HEK293T (cell line): ENCODE measurements at places on chromosomes 1 and 21.

GRCh38 chr1:70034403-70034802 lies 171.0 kb downstream of the LRRC40 start:
- DNase-seq: peak; percentile 65

DNA sequence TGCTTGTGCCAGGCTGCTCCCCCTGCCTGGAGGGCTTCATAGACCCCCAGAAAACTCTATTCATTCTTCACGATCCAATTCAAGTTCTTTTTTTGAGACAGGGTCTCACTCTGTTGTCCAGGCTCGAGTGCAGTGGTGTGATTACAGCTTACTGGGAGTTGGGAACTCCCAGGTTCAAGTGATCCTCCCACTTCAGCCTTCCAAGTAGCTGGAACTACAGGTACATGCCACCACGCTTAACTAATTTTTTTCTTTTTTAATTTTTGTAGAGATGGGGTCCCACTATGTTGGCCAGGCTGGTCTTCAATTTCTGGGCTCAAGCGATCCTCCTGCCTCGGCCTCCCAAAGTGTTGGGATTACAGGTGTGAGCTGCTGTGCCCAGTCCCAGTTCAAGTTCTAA lies 4.3 kb downstream of the STK40 start:
- DNase-seq: no peak

DNA sequence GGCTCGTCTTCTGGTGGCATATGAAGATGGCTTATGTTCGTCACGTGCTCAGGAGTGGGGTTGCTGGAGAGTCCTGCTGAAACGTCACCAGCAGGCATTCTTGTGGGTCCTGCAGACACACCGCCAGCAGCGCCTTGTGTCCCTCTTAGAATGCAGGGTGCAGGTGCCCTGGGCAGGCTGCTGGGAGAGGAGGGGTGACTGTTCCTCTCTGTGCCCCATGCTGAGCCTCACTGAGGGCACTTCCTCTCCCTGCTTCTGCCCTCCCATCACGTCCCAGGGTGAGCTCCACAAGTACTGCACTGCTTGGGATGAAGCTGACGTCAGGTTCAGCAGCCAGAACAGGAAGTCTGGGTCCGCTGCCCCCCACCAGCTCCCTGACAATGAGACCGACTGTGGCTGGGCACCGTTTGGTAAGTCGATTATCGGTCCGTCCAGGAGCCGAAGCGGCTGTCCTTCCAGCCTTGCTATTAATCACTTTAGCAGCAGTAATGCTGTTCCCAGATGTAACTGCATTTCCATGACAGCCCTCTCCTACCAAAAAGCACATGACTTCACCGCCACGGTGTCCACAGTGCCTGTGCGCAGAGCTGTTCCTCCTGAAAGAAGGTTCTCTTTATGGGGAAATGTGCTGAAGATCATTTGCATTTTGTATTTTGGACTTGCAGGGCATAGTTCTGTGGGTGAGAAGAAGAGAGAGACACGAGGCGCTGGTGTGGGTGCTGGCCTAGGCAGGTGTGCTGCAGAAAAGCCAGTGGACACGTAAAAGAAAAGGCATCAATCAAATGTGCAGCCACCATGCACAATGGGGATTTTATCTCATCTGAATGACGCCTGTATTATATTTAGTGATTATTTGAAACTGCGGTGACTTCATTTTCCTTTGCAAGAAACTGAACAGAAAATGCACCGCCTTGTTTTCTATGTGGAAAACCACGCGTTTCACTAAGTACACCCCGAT lies 21.0 kb downstream of the SLC37A1 start:
- DNase-seq: no peak

DNA sequence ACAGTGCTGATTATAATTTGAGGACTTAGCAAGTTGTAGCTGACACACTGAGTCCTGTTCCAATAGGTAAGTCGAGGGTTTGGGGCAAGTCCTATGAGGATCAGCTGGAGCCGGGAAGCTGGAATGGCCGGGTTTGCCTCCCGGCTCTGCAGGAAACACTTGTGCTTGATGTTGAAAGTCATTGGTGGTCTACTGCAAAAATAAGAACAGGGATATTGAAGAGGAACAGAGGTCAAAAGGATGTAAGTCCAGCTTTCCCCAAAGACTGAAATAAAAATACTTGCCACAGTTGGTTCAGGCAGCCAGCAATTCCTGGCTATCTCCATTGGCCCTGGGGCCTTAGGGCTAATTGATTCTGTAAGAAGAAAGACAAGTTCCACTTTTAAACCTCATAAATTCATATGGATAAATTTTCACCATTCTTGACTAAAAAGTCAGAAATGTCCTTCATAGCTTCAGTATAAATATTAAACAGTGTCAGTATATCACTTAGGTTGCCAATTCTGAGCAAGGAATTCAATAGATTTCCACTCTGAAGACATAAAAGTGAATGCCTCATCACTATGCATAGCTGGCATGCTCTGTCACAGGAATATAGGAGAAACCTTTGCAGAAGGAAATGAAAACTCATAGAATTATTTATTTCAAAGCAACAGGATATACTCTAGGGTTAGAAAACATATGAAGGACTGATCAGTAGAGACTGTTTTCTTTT lies 165.2 kb downstream of the AK5 start:
- no peak for DNase-seq

- no peak for DNase-seq
Measured at GRCh38 chr1:165857046-165857801, 29.8 kb downstream of the UCK2 start.

- DNase-seq: peak; percentile 72
Measured at GRCh38 chr1:13828454-13829151, 128.6 kb downstream of the PRDM2 start.

DNA sequence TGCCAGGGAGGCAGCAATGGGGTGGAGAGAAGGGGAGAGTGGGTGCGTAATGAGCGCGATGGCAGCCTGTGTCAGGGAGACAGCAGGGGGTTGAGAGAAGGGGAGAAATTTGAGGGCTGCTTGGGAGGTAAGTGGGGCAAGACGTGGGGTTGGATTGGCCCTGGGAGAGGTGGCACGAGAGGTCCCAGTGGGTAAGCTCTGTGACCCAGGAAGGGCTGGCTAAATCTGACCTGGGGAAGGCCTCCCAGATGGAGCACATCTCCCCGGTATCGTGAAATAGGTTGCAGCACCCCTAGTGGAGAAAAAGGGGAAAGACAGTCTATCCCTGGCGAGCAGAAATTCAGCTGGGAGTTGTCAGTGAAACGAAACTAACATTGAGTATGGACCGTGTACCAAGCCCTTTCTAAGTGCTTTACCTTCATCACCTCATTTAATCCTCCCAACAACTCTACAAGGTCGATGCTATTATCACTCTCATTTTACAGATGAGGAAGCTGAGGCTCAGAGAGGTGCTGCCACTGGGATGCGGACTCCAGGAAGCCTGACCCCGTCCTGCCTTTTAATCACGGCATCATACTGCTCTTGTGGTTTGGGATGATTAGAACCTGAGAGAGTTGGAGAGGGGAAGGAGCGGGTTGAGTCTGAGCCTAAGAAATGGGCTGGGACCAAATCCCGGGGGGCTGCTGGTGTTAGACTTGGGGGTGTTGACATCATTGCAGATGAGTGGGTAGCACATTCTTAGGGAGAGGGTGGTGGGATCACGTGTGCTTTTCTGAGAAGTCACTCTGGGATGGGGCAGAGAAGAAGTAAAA lies 56.6 kb upstream of the RPL11 start:
- DNase-seq: peak; percentile 82

GRCh38 chr1:68140536-68140935 lies 90.1 kb upstream of the DIRAS3 start:
- no peak for DNase-seq

GRCh38 chr21:35342440-35342839 lies 293.3 kb upstream of the RUNX1 start:
- DNase-seq: no peak

GRCh38 chr1:54410359-54410758 lies 4.2 kb upstream of the SSBP3 start:
- DNase-seq: no peak

DNA sequence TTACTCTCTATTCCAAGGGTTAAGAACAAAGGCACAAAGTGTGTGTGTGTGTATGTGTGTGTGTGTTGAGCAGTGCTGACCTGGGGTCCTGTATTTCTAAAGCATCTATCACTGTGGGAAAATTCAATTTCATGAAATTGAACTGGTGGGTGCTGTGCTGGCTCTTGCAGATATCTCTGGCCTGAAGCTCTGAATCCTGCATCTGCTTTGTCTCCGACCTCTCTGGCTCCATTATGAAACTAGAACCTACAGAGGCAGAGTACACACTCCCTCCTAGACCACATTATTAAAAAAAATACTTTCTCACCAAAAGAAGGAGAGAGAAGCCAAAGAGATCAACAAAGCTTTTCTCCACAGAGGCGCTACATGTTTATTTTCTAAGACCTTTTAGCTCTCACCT lies 88.4 kb upstream of the PDE4B start:
- no peak for DNase-seq

- DNase-seq: no peak
Measured at GRCh38 chr1:88401313-88401712, 282.8 kb upstream of the PKN2 start.

GRCh38 chr1:214739621-214740238 lies 136.7 kb downstream of the CENPF start:
- DNase-seq: no peak

GRCh38 chr1:47656719-47657685 lies 219.2 kb downstream of the FOXD2 start:
- DNase-seq: no peak

DNA sequence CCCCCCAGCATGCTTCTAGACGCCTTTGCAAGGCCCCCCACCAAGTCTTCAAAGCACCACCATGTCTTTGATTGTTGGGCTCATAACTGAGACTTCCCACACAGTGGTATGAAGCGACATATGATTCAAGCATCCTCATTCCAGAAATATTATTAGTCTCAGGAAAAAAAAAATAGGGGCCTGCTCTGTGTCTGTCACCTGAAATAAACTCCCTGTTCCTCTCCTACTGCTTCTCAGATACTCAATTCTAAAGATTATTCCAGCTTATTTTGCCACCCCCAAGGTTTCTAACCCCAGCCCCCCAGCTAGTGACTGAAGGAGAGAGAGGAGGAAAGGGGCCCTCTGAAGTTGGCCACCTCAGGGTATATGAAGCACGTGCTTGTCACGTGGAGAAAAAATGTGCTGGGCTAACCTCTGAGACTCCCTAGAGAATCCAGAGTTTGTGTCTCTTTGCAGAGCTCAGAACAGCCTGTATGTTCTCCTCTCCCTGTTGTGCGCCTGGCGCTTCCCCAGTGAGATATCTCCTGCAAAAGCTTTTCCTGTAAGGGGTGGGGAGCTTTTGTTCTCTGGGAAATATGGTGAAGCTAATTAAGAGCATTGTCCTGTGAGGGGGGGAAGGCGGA lies 35.9 kb upstream of the RASAL2 start:
- no peak for DNase-seq

DNA sequence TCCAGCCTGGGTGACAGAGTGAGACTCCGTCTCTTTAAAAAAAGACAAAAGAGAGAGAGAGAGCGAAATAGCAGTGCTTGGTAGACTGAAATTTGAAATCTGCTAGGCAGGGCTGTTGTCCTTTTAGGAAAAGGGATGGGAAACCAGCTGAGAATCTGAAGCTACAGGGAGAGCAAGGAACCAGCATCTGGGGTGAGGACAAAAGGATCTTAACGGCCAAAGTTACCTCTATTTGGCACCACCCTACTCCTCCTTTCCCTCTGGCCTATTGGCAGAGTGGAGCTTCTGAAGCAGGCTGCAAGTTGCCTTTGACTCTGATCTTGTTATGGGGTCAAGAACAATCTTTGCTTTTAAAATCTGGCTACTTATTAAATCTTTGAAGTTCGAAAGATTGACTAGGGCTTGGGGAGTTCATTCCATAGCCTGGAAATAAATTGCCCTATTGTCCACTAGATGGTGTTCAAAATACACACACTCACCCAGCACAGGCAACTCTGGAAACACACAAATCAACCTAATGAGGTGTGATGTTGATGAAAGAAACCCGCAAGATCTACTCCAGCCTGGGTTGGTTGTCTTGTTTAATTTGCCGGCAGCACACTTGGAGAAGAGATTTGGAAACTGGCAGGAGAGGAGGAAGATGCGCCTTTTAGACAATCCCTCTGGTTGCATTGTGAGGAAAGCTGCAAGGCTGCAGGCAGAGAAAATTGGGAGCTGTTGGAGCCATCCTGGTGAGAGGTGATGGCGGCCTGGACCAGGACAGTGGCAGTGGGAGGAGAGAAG lies 16.5 kb upstream of the PARP1 start:
- DNase-seq: peak; percentile 66
